ENCODE measurements at places on chromosomes 12 and 14. TPM values are rescaled to one million over a fixed set of nuclear protein-coding genes. Genes with fewer than 3 reads are reported as not detected.

MYL6B gene
- total RNA-seq, result 81.1 TPM

FAM90A1 gene
- 0.11 TPM for total RNA-seq

INHBC gene
- total RNA-seq, result not detected

FGF23 gene
- total RNA-seq, result not detected

BICDL1 gene
- not detected for total RNA-seq

CIROP gene
- not detected for total RNA-seq

FIGNL2 gene
- 0.18 TPM for total RNA-seq

TUBA1A gene
- 1,067 TPM for total RNA-seq

All from pulmonary artery endothelial cell (primary cell).